WTC11 (cell line): ENCODE measurements at places on chromosomes 6 and 20. TPM values are rescaled to one million over a fixed set of nuclear protein-coding genes. Genes with fewer than 3 reads are reported as not detected.

Gene LIN28B
- 73.4 to 82.0 TPM (median 81.9 TPM) in 3 replicates for total RNA-seq

Gene EYS
- 0.18 TPM in 1 of 3 replicates, not detected in the others for total RNA-seq

Gene NKX2-4
- total RNA-seq, result 0.07 to 0.11 TPM in 2 of 3 replicates, not detected in the other

Gene CST8
- not detected in 3 replicates for total RNA-seq

Gene SLC22A7
- not detected in 3 replicates for total RNA-seq

Gene POPDC3
- total RNA-seq, result 1.7 to 2.8 TPM (median 2.7 TPM) in 3 replicates

DNA sequence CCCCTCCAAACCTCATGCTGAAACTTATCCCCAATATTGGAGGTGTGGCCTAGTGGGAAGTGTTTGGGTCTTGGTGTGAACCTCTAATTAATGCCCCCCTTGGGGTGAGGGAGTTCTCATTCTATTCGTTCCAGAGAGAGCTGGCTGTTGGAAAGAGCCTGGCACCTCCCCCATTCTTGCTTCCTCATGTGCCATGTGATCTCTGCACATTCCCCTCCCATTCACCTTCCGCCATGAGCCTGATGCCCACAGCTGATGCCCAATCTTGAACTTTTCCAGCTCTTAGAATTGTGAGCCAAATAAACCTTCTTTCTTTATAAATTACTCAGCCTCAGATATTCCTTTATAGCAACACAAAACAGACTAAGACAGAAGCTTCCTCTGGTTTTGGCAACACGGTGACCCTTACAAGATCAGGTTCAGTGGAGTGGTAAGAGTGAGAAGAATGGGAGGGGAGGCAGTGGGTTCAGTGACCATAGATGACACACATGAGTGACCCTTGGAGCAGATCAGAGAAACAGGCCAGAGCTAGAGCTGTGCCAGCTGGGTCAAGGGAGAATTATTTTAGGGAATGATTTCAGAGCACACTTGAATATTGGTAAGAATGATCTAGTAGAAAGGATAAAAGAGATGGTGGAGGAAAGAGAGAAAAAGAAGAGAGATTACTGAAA, 176.4 kb downstream of the LY86 start:
- no peak for DNase-seq

DNA sequence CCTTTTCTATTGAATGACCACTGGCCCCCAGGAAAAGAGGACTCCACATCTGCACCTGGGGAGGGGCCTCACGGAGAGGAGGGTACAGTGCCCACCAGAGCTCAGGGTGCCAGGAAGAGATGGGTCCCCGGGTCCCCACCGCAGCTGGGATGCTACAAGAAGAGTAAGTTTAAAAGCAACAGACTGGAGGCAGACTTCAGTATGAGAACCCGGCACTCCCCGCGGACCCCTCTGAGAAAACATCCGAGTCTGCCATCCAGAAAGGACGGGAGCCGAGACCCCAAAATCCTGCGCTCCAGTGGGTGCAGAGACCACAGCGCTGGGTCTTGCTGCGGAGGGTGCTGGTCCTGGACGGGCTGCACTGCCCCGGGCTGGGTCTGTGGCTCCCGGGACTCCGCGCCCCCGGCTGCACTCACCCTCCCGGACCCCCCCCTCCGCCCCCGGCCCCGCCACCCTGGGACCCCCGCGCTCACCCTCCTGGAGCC, 350 bp downstream of the HELZ2 start:
- DNase-seq, result no peak

GRCh38 chr6:157952861-157953351, 28.8 kb upstream of the SYNJ2 start:
- DNase-seq, result no peak

- no peak for DNase-seq
Measured at GRCh38 chr6:150755524-150755923, 110.0 kb upstream of the MTHFD1L start.

DNA sequence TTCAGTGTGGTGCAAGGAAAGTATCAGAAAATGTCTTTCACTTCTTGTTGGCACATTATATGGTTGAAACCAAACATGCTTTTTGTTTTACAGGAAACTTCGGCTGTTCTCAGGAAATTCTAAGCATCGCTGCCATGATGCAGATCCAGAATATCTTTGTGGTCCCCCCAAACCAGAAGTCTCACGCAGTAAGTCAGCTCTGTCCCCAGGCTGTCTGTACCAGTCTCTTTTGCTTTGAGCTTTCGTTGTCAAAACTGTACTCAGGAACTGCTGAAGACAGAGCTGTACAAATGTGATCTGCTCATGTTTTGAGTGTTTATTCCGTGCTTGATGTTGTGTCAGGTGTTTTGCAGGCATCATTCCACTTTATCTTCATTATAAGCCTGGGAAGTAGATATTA, 59.6 kb downstream of the DHX35 start:
- DNase-seq, result no peak

DNA sequence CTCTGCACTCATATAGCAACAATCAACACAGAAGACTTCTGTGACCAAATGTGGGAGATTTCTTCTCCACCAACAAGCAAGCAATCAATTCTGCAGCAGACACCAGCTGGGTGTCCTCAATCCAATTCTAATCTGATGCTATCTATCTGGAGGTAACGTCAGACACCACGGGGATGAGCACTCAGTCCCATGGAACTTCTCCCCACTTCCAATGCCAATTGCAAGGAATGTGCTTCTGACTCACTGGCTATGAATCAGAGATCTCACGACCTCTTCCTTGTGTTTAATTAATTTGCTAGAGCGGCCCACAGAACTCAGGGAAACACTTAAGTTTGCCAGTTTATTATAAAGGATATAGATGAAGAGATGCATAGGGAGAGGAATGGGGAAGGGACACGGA, 103.5 kb upstream of the SIRPG start:
- no peak for DNase-seq

DNA sequence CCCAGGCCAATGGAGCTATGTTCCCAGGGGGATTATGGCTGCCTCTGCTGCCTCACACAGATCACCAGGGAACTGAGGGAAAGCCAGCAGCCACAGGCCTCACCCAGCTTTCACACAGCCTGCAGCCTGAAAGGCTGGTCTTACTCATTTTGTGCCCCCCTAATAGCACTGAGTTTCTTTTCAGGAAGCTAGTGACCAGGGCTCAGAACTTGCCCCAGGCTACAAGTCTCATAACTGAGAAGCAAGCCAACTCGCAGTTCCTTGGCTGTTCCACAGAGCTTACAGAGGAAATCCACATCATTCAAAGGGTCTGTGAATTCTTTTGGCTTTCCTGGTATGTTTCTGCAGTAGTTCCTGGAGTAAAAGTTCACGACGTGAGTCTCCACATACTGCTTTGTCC, 524.8 kb upstream of the GJE1 start:
- no peak for DNase-seq

- no peak for DNase-seq
Measured at GRCh38 chr20:19975901-19976300, 41.3 kb upstream of the NAA20 start.

DNA sequence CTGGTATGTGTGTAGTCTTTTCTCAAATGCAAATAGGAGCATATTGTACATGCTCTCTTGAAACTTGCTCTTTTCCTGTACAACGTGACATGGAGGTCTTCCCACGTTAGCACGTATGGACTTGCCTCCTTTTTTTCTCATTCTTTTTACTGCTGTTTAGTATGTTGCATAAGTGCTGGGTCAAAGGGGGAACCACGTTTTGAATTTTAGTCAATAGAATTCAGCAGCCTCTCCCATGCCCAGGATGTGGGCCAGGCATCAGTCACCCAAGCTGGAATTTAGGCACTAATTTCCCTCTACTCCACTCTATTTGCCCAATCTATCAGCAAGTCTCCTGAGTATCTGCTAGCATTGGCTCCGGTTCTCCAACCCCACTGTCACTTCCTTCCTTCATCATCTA, 41.5 kb upstream of the RNF24 start:
- no peak for DNase-seq

GRCh38 chr6:110075406-110075805, 97.3 kb downstream of the GPR6 start:
- no peak for DNase-seq
